ENCODE measurements at places on chromosomes 3 and 15.

DNA sequence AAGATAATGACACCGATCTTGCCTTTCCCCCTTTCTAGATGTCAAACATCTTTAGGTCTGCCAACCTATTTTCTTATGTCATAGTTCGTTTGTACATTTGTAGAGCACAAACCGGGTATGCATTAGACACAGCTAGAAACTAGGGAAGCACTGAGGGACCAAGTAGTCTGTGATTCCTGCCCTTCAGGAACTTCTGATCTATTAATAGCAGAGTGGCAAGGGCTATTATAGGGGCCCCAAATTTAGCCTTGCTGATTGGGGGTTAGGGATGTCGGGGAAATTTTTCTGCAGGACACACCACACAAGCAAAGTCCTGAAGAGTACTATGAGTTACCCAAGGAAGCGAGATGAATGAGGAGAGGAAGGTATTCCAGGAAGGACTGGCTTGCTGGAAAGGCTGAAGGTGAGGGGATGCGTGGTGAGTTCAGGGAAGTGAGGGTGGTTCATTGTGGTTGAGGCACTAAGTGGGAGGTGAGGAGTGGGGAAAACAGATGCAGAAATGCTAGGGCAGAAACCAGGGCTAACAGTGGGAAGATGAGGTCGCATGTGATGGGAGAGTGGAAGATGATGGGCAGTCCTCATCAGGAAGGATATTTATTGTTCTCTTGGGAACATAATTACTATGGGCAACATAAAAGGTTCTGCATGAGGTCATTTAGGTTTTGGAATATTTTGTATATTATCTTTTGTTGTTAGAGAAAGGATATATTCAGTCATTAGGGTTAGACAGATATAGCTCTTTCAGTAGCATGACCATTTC lies 144.3 kb downstream of the CMSS1 start:
- DNase-seq, result no peak

DNA sequence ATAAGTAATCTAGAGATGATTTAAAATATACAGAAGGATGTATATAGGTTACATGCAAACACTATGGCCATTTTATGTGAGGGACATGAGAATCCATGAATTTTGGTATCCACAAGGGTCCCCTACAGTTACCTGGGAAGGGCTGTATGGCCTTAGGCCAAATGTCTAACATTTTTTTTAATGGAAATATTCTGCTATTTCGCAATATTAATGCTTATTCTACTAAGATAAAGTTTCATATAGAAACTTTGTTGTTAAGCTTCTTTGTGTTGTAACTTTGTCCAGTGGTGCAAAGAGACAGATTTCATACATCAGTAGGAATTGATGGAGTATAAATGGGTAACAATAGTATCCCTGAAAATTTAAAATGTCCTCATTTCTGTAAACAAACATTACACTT lies 233.4 kb upstream of the THBS1 start:
- DNase-seq, result no peak

DNA sequence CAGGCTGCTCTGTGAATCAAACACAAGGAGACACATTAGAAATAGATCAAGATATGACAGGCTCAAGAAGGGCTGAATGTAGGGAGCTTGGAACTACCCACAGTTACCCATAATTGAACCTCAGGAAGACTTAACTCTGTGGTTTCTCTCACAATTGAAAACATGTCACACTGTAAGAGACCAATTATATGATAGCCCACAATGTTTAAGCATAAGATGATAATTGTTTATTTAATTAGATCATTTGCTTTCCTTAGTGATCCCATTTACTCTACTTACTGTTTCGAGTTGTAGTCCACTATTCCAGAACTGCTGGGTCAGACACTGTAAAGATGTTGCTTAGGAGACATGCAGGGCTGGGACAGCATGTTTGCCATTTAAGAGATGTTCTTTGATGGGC lies 201.3 kb upstream of the RARB start:
- DNase-seq, result no peak

DNA sequence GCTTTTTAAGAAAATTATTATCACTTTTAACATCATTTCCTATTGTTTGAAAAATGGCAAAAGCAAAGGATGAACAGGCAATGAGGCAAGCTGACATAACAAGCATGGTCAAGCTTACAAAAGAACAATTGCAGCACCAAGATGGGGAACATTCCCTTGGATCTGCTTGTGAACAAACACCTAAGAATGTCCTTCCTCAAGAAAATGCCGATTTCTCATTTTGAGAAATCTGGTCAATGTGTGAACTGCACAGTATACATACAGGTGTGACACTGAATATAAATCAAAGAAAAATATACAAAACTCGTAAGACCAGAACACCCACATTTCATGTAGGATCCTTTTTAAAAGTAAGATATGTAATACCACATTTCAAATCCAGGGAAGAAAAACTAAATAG lies 58.9 kb downstream of the LRRFIP2 start:
- no peak for DNase-seq

GRCh38 chr3:143597774-143598652 lies 250.3 kb downstream of the SLC9A9 start:
- no peak for DNase-seq

- DNase-seq, result no peak
Measured at GRCh38 chr15:32784581-32784980, 66.8 kb downstream of the GREM1 start.

Data from activated CD8-positive, alpha-beta memory T cell treated with anti-CD3 and anti-CD28 coated beads, Interleukin-2, amount 50 U/mL, for 4 hours (primary cell).